ENCODE measurements at places on chromosomes 7 and 10.
A peak's percentile ranks its signal among the peaks of the same experiment; 100 is the strongest.

DNA sequence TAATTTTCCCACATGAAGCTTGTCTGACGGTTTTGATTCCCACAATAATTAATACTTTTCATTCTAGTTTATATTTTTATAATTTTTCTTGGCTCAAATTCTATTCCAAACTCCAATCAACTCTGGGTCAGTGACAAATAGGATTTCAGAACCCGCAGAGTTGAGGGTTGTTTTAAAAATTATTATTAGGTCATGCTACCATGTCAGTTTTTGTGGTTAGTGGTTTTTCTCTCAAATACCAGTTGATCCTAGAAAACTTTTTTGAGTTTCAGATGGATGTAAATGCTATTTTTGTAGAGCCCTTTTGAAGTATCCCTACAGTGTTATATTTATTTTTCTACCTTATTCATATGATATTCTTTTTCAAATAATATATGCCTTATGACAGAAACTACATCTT is 237.4 kb downstream of the SEMA3D start:
- DNase-seq = no peak

GRCh38 chr10:75530299-75530698 is 98.9 kb downstream of the LRMDA start:
- no peak for DNase-seq

GRCh38 chr10:102951316-102951715 is 33.2 kb downstream of the CNNM2 start:
- DNase-seq = no peak

DNA sequence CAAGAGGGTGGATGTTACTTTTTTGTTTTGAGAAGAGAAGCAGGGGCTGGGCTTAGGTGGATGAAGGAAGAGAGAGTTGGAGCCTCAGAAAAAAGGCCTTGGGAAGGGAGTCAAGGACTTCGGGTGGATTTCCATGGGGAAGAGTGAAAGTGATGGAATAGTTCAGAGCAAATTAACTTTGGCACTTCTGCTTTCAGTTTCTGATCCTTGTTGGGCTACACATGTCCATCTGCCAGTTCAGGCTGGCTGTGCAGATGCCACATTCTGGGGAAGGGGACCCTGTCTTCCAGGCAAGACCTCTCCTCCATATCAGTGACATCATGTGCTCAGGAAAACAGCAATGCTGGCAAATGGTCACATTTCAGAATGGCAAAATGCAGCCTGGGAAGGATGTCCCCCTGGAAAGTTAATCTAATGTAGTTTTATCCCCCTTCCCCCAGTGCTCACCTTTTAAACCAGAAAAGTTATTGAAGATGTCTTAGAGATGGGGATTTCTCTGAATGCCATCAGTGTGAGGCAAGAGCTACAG is 86.0 kb downstream of the WDFY4 start:
- no peak for DNase-seq

DNA sequence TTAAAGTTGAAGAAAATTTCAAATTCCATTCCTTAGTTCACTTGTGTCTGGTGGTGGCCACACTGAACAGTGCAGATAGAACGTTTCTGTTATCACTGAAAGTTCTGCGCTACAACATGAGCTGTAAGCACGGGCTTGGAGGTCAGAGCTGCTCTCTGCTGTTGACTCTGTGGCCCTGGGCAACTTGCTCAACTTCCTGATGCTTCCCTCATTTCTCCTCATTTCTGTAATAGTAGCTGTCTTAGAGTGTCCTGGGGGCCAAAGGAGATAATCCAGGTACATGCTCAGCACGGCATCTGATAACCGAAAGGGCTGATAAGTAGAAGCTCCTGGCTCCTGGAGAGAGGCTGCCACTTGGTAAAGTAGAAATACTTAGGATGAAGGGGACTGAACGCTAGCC is 92.3 kb upstream of the DUSP5 start:
- no peak for DNase-seq

DNA sequence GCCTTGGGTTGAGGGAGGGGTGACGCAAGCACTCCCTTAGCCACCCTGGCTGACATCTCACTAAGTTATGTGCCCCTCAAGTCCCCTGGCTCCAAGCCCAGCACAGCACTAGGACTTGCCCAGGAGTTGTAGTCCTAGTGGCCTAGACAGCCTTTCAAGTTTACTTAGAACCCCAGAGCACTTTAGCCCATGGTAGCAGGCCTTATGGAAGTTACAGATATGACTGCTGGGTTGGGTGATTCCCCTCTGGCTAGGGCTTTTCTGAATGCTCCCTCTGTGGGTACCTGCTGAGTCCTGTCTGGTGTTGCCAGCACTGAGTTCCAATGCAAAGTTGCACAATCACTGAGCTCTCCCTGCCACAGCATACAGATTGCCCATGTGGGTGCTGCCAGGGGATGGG is 83.2 kb downstream of the AHCYL2 start:
- DNase-seq = no peak

GRCh38 chr10:32982911-32983909 is 25.2 kb upstream of the ITGB1 start:
- peak; percentile 45 for DNase-seq

DNA sequence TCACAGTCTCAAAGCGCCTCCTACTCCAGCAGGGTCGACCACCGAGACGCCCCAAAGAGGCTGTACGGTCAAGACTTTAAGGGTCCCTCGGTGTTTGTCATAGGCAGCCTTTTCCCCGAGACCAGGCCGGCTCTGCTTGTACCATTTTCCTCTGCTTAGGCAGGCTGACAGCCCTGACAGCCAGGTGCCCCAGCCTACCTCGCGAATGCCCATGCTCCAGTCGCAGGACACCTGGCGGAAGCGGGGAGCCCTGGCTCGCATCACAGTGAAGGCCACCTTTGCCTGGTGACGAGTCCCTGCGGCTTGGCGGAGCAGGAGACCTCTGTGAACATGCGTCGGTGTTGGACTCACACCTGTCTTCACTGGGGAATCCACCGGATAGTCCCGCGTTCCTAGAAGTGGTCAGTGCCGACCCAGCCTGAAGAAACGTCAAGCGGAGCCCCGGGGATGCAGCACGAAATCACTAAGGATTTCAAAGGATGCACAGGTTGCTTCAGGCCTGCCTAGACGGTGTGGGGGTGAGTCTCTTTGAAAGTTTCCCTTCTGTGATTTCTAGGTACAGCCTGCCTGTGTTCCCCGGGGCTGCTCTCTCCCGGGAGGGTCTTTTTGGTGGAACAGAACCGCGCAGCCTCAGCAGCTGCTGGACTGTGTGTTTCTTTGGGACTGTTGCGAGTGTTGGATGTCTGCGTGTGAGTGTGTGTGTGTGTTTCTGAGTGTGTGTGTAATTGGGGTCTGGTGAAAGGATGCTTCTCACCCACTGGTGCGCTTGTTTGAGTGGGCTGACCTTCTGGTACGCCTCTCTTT is 30.5 kb upstream of the ZNF273 start:
- no peak for DNase-seq

- DNase-seq = no peak
These were observed 193.0 kb downstream of the FAM107B start for GRCh38 chr10:14581553-14582321.

DNA sequence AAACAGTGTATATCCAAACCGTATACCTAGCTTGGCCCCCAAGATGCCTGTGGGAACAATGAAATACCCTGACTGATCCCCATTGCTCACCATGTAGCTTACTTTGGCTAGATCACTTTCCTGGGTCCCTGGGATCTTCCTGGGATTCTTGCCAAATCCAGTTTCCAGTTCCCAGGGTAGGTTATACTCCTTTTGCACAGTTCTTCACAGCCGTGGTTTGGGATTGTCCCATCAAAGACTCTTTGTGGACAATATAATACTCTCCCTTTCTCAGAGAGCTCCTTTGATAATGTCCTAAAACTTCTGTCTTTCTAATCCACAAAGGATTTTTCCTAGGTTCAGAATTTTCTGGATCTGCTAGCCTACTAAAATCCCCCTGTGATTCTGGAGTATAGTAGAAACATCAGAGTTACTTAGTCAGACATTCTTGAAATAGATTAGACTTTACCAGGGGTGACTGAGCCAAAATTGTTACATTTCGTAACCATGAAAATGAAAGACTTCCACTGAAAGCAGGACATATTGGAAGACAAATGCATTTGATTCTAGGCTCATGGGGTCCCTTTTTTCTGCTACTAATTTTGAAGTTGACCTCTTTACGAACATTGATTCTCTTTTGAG is 388.3 kb upstream of the ETV1 start:
- DNase-seq = no peak

DNA sequence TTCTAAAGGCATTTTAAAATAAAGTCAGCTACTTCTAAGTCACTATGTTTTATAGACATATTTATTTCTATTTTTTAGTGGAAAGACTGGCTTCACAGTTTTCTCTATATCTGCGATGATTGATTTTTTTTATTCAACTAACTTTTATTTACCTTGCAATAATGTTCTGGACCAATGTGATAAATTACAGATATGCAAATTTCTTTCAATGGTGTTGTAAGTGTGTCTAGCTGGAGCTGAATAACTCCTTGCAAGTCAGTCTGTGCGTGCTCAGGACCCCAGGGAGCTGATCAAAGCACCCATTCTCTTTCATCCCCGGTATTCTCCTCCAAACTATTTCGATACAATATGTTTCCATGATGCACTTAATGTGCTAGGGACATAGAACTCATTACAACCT is 9.7 kb downstream of the PTF1A start:
- no peak for DNase-seq

DNA sequence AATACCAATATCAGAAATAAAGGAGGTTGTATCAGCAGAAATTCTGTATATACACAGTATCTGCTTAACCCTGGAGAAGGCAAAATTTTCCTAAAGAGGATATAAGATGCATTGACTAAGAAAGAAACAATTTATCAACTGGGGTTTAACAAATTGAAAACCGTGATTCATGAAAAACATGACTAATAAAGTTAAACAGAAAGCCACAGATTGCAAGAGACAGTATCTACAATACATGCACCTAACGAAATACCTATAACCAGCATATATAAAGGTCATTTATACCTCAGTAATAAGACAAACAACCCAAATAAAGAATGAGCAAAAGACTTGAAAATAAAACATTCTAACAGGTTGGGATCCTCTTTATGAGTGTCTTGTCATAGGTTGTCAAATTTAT is 101.8 kb downstream of the IQUB start:
- no peak for DNase-seq

DNA sequence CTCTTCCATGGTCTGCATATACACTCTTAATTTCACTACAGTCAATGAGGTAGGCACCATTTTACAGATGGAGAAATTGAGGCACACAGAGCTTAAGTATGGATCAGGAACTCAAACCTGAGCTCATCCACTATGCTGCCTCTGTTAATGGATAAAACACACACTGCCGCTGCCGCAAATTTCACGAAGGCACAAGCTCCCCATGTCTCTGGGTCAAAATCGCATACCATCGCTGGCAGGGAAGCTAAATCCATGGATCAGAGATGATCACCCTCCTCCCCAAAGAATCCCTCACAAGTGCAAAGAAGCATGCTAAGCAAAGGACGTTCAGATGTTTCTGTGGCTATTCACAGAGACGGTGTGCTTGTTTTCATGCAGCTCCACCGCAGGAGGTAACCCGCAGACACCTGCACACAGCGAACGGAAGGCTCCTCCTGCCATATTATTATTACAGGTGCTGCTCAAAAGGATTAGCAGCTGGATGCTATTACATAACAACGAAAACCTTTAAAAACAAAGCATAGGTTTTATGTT is 109.3 kb downstream of the UBE2H start:
- no peak for DNase-seq

GRCh38 chr10:92773776-92774175 is 74.5 kb upstream of the EXOC6 start:
- DNase-seq = no peak

Measured in T-cell (primary cell).